Fibroblast of mammary gland (primary cell): ENCODE measurements at places on chromosomes 5 and 9.

GRCh38 chr5:66342341-66342880 lies 198.3 kb downstream of the SREK1 start:
- no peak for DNase-seq

DNA sequence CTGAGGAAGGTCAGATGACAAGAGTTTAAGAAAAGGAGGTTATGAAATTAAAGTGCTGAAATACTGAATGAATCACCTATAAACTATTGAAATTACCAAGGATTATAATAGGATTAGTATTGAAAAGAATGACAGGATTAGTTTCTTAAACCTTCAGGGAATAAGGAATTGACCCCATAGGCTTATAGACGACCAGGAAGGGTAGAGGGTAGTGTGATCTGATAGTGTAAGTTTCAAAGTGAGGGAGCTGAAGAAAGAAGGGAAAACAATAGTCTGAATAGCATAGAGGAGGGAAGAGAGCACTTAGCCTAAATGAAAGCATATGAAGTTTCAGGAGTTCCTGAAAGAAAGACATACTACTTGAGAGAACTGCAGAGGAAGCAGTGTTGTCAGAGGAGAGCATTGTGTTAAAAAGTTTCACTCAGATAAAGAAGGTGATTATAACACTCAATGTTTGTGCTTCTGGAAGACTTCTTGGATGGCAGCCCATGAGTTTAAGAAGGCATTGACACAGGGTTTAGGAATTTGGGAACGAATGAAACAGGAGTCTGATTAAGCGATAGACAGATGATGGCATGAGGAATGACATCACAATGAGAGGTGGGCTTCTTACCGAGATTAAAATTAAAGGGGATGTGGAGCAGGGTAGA lies 557.9 kb upstream of the GRAMD2B start:
- DNase-seq: peak; percentile 68

GRCh38 chr5:14172149-14172795 lies 29.1 kb downstream of the TRIO start:
- DNase-seq: no peak

- DNase-seq: peak; percentile 33
These were observed 123.2 kb downstream of the MYO10 start for GRCh38 chr5:16812911-16813310.

- DNase-seq: no peak
These were observed 32.2 kb upstream of the BRD3 start for GRCh38 chr9:134100040-134100439.

- DNase-seq: peak; percentile 68
These were observed 592.2 kb downstream of the ANXA1 start for GRCh38 chr9:73743826-73744225.

GRCh38 chr5:6649681-6650080 lies 16.4 kb downstream of the SRD5A1 start:
- DNase-seq: no peak

DNA sequence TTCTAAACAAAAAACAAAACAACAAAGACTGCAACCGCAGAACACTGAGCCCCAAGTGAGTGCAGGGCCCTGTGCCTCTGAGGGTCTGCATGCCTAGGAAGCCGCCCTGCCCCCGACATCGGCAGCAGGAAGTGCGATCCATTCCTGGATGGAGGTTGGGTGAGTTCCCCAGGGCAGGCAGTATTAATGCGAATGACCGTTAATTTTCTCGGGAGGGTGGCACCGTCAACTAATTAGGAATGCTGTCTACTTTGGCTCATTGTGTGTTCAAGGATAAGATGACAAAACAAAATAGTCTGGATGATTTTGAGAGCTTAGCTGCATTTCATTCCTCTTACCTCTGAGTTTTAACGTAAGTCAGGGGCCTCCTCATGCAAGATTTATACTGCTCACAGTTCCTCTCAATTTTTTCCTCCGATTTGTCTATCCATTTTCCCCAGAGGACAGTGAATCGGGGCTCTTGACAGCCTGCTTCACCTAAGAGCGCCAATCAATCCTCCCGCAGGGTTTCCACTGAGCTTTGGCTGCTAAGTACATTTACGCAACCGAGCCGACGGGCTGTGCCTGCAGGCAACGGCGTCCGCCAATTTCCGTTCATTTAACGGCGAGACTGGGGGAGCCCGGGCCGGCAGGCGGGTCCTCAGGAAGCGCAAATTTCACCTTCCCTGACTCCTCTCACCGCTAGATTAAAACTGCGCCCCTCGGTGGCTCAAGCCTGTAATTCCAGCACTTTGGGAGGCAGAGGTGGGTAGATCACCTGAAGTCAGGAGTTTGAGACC lies 2.9 kb upstream of the NXNL2 start:
- DNase-seq: peak; percentile 58

GRCh38 chr9:95120781-95121370 lies 196.6 kb downstream of the FANCC start:
- DNase-seq: no peak

- peak; percentile 43 for DNase-seq
These were observed 24.3 kb upstream of the NEURL1B start for GRCh38 chr5:172616730-172617129.

DNA sequence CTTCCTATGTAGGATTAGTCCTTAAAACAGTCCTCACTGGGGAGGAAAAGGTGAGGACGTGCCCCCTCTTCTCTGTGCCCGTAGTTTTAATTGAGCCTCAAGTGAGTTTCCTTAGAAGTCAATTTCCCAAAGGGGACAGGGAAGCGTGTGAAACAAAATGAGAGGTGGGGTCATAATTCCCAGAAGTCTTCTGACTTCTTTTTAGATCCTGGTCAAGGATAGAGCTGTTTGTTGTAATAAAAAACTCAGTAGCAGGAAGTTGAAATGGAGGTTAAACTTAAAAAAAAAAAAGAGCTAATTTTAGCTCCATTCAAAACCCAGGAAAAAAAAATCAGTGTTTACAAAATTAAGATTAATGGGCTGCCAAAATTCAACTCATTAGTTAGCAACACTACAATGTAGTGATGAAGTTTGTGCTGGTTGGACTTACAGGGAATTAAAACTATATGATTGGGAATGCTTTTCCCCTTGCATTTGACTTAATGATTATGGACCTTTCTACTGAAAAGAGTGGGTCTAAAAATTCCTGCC lies 158.3 kb upstream of the MEF2C start:
- DNase-seq: no peak

- no peak for DNase-seq
These were observed 636 bp upstream of the PWWP2A start for GRCh38 chr5:160119905-160120266.

GRCh38 chr9:107942291-107942690 lies 452.7 kb upstream of the KLF4 start:
- DNase-seq: peak; percentile 19

DNA sequence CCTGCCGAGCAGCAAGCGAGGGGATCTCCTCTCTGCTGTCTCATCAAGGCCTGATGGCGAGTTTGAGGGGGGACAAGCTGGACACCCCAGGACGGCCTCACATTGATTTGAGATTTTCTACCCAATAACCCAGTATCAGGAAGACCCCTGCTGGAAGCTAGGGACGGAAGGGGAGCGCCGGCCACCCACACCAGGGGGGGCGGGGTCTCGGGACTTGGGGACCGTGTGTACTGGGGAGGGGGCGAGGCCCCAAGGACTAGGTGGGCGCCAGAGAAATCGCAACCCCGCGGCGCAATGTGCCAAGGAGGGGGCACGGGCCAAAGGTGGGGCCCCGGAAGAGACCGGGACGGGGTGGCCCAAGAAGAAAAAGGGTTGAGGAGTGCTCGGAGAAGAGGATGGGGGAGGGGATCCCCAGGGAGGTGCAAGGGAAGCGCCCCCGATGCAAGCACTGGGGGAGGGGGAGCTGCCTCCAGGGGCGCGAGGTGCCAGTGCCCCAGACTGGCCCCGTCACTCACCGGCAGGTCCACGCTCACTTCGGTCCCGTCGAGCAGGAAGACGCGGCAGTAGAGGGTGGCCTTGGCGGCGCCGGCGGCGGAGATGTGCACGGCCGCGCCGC lies 1.1 kb downstream of the EPB41L4B start:
- DNase-seq: no peak

GRCh38 chr5:56269216-56269927 lies 36.2 kb upstream of the ANKRD55 start:
- DNase-seq: peak; percentile 74

GRCh38 chr9:81559709-81560108 lies 129.6 kb downstream of the TLE1 start:
- peak; percentile 90 for DNase-seq

DNA sequence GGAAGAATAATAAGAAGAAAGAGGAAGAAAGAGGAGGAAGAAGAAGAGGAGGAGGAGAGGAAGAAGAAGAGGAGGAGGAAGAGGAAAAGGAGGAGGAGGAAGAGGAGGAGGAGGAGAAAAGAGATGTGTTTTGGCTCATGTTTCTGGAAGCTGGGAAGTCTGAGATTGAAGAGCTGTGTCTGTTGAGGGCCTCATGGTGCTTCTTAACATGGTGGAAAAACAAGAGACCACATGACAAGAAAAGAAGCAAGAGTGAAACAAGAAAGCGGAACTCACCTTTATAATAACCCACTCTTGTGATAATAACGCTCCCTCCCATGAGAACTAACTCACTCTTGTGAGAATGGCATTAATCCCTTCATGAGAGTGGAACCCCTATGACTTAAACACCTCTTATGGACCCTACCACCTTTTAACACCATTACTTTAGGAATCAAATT lies 36.1 kb upstream of the RANBP6 start:
- DNase-seq: no peak

DNA sequence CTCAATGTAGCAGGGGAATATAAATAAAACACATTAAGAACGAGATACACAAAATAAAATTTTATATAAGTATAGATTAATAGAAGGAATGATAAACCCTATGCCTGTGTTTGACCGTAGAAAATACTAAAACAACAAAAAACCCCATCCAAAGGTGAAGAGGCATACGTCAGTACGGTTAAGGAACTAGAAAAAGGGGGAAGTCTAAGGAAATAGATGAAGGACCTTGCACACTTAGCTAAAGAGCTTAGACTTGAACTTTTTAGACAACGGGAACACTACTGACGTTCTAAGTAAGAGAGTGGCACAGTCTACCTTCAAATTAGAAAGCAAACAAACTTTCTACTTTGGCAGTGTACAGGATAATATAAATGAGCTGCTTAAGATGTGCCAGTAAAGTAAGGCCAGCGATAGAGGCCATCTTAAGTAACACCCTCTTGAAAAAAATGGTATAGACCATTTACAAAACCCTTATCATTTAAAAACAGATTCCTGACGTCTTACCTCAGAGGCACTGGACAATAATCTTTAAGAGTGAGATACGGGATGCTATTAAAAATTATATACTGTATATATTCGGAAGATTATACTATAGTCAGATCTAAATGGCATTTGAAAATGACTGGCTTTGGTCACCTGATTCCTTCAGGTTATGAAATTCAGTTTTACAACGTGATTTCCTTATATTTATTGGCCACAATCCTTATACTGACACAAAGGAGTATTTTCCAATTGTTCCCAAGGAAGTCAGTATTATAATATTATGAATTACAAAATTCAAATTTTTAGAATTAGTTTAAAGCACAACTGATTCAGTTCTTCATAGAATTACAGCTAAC lies 8.5 kb downstream of the PANK3 start:
- DNase-seq: no peak

GRCh38 chr9:3525096-3525835 lies 535 bp downstream of the RFX3 start:
- DNase-seq: no peak

DNA sequence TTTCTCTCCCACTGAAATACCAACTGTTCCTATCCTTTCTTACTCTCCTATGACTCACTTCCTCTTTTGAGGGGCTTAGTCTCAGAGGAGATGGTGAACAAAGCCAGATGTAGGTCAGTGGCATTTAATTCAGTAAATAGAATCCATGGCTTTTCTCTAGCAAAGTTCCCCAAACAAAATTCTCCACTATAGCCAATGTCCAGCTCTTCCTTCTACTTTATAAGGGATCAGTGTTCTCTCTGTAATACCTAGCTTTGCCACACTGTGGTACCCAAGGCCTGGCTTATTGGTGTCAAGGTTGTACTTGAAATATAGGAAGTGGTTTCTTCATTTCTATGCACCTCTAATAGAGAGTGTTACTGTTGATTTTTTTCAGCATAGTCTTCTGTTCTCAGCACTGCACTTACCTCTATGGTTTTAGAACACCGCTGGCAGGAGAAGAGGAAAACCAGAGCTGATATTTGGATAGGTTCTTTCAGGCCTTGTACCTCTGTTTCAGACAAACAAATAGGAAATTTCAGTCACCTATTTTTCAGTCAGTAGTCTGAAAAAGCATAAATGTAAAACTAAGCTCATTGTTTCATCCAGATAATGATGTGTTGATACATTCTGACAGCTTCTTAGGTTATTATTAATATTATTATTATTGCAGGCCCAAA lies 40.6 kb upstream of the ITGA2 start:
- peak; percentile 88 for DNase-seq

- no peak for DNase-seq
These were observed 78.3 kb downstream of the LMNB1 start for GRCh38 chr5:126855266-126855665.

GRCh38 chr5:139848508-139849100 lies 53.0 kb downstream of the PSD2 start:
- no peak for DNase-seq

GRCh38 chr5:67350618-67351201 lies 154.1 kb upstream of the CD180 start:
- peak; percentile 38 for DNase-seq

- no peak for DNase-seq
These were observed 260.0 kb downstream of the AUH start for GRCh38 chr9:91101611-91102168.

- DNase-seq: no peak
These were observed 102.9 kb downstream of the LIFR start for GRCh38 chr5:38453506-38453905.

GRCh38 chr9:35706951-35707350 lies 17.2 kb upstream of the TPM2 start:
- DNase-seq: no peak

DNA sequence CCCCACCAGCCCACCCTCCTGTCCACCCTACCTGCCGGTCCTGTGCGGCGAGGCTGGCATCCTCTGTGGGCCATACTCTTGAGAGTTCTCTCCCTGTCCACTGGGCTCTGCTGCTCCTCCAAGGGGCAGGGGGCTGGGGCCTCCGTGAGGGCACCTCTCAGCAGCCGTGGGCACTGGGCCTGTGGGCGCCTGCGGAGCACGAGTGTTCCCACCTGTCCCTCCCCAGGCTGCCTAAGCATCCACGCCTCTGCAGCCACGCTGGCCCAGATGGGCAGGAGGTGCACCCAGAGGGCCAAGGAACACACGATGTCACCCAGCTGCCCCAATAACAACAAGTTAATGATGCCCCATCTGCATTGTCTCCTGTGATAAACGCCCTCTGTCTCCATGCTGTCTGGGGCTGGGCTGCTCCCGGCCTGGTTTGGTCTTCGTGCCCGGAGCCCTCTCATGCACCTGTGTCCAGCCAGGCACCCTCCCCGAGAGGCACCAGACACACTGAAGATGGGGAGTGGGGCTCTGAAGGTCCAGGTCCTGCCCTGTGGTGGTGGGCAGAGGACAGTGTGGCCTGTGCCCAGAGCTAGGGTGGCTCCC lies 114.5 kb downstream of the RXRA start:
- no peak for DNase-seq

DNA sequence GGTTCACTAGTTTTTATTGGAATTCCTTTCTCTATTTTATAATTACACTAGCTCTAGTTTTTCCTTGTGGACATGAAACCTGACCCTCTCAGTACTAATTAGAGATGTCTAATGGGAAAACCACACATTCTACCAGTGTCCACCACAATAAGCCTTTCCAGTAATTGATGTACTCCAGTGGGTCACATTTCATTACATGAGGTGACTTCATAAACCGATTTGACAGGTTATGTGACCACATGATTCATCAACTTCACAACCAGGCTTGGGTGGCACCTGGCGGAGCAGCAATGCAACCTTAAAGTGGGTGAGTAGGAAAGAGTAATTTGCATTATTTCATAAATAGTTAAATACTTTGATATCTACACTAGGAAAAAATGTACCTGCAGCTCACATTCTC lies 284.2 kb upstream of the ADAMTS16 start:
- no peak for DNase-seq

- no peak for DNase-seq
These were observed 174.0 kb downstream of the NR3C1 start for GRCh38 chr5:143229426-143229895.
